ENCODE measurements at places on chromosomes 3 and 15.

- peak; percentile 65 for DNase-seq
These were observed 232.0 kb upstream of the STT3B start for GRCh38 chr3:31300456-31301443.

- no peak for DNase-seq
These were observed 55.5 kb upstream of the FSTL1 start for GRCh38 chr3:120506076-120506827.

DNA sequence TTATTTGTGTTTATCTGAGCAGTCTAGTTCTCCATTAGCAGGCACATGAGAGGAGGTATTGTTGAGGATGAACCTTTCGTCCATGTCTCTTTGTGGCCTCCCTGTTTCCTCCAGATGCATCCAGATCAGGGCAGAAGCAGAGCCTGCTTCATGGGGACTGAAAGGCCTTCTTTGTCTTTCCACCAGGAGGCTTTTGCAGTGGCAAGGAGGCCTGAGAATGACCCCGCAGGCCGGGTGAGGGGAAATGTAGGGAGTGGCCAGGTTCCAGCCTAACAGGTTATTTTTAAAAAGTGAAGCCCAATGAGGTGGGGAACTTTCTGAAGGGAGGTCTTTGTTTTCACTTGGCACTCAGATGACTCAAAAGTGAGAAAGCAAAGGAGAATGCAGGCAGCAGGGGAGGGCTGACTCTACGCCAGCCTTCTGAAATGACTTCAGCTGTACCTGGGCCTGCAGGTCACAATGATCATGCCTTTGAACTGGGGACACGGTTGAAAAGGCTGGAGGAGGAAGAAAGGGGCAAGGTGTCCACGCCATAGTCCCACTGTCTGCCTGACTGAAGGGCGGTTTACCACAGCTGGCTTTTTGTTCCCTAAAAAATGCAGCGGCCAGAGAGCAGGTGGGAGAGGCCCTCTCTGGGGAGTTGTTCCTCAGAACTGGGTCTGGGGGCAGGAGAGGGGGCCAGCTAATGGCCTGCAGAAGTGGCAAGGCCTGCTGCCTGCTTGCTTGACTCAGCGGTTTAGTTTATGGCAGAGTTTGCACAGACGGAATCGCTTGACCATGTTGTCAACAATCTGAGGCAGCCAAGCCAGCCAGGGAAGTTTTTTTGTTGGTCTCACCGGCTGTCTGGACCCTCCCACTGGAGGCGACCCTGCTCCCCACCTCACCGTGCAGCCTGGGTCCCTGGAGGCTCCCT is 28.7 kb downstream of the CMTM7 start:
- DNase-seq = no peak

- no peak for DNase-seq
These were observed 19.9 kb upstream of the IL20RB start for GRCh38 chr3:136937851-136938250.

- no peak for DNase-seq
These were observed 29.6 kb downstream of the TMEM39A start for GRCh38 chr3:119433613-119434325.

DNA sequence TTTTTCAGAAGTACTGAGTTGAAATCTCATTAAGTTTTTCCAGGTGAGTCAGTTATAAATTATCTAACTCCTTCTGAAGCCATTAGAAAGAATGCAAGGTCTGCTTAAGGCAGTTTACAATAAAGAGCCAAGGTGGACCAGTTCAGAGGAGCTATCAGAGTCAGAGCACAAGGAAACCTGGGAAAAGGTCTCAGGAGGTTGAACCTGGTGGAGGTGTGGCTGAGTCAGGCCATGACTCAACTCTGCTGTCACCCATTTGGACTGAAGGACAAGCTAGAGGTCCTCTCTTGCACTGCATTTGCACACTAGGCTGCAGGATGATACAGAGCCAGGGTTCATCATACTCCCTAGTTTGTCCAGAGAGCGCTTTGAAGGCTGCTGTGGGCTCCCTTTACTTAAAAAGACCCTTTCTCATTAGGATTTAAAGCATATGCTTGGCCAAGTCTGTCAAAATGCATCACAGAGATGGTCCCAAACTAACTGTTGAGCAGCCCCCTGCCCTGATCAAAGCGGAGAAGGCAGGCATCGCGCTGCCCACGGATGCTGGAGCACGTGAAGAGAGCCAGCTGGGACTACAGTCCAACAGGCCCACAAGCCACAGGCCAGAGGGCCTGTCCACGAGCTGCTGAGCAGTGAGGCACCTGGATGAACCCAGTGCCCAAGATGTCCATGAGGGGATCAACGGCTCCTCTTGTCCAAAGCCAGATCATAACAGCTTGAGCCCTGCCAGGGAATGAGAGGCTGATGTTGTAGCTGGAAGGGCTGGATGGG is 26.0 kb upstream of the MRPS22 start:
- no peak for DNase-seq

GRCh38 chr15:90106522-90107117 is 4.4 kb upstream of the IDH2 start:
- no peak for DNase-seq

GRCh38 chr15:92521624-92522008 is 127.9 kb downstream of the ST8SIA2 start:
- DNase-seq = peak; percentile 69

GRCh38 chr3:39090922-39091321 is 16.5 kb downstream of the GORASP1 start:
- no peak for DNase-seq

DNA sequence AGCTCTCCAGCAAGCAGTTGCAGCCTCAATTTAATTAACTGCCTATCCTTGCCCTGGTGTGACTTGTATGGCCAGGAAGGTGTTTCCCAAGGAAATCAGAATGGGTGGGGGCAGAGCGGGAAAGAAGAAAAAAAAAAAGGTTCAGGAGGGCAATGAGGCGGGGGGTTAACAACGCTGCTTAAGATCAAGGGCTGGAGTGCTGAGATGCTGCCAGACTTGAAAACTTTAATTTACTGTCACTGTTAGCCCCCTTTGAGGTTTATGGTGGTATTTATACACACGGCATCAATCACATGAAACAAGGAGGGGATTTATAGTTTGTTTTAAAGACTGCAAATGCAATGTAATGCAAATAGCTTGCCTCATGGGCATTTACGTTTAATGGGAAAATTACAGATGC is 319.4 kb upstream of the NR2F2 start:
- DNase-seq = no peak

GRCh38 chr3:168782193-168782592 is 686.5 kb upstream of the GOLIM4 start:
- no peak for DNase-seq

GRCh38 chr3:167991213-167991612 is 104.5 kb downstream of the GOLIM4 start:
- DNase-seq = no peak

DNA sequence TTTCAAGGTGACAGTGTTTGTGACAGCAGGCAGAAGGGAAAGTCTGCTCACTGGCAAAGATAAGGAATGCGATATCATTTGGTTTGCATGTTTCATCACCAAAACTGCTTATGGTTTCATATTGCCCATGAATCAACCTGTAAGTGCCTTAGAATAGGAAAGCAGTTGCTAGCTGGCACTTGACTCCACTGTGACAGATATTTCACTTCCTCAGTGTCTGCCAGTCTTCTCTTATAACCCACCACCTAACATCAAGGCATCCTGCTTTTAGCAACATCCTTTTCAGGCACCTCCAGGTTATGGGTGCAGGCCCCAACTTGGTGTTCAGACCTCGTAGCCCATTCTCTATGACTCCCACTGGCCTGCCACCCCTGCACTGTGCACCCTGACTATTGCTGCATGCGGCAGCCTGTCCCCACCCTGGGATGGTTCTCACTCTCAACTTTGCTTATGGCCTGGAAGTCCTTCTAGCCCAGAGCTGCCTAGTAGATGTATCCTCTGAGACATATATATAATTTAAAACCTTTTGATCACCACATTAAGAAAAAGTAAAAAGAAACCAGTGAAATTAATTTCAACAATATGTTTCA is 154.4 kb upstream of the RARB start:
- no peak for DNase-seq

GRCh38 chr15:99604865-99605264 is 39.1 kb downstream of the MEF2A start:
- no peak for DNase-seq

DNA sequence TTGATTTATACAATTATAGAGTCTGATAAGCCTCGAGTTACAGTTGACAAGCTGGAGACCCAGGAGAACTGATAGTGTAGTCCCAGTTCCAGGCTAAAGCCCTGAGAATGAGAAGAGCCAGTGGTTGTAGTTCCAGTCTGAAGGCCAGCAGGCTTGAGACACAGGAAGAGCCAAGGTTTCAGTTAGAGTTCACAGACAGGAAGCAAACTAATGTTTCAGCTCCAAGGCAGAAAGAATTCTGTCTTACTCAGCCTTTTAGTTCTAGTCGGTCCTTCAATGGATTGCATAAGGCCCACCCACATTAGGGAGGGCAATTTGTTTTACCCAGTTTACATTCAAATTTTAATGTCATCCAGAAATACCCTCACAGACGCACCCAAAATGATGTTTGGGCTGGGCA is 102.7 kb downstream of the CDIN1 start:
- no peak for DNase-seq

DNA sequence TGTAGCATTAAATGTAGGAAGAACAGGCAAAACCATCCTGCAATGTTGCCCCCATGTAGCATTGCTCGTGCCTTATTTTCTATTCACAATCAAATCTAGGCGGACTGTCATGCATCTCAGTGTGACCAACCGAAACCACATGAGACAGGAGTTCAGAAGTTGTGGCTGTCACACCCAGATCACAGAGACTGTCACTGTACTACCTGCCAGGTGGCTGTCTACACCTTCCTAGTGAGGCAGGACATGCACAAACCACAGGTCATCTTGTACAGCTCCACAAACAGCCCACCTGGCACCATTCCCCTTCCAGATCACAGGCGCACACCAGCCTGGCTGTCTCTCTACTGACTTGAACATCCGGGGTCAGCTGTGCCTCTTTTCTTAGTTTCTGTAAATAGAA is 392.8 kb downstream of the OCA2 start:
- no peak for DNase-seq

DNA sequence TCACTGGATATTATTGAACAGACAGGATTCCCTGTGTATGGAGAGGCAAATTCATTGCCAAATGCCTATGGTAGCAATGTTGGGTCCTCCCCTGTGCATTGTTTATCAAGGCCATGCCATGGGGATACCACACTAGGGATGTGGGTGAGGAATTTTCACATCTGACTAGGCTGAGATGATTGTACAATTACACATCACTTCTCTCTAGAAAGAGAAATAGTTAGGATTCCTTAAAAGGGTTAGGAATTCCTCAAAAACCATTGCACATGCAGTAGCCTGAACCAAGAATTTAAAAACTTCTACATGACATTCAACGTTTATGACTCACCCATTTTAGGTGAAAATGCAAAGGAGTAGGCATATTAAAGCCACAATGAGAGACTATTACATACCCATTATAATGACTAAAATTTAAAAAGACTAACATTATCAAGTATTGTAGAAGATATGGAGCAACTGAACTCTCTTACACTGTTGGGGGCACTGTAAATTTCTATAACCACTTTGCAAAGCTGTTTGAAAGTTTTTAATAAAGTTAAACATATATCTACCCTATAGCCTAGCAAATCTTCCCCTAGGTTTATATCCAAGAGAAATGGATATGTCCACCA is 175.9 kb downstream of the THRB start:
- no peak for DNase-seq

GRCh38 chr3:51642462-51642861 is 28.6 kb upstream of the TEX264 start:
- no peak for DNase-seq

DNA sequence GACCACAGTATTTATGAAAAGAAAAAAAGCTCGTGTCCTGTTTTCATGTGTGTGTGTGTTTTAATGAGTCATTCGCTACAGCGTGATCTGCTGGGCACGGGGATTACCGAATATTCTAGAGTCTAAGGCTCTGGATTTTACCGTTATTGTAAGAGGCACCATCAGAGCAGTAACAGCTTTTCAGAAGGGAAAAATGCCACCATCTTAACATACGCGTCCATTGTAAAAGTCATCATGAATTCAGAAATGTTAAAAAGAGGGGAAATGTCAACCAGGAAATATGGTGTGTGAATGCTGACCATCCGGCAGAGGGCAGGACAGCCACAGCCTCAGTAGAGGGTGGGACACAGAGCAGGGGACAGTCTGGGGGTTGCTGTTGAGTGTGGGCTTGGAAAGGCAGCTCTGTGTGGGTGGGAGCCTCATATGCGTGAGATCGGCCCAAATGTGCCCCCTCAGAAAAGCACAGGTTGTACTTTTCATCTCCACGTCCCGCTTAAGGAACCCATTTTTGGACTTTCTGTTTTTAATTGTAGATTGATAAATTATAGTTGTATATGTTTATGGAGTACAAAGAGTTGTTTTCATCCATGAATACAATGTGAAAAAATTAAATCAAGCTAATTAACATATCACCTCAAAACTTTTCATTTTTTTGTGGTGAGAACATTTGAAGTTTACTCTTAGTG is 69.6 kb downstream of the ASB7 start:
- no peak for DNase-seq

DNA sequence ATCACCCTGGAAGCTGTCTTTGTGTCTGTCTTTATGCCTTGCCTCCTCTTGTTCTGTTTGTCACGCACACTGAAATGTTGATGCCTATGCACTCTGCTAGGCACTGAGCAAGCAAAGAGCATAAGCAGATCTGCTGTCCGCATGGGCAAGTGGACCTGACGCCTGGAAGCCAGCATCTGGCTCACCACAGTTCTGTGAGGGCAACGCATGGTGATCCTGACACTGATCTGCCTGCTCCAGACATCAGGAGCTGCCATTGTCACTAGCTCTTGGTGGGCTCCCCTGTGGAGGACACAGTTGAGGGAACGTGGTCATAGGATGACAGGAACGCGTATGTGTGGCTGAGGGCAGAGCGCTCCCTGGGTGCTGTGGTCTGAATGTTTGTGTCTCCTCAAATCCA is 234.6 kb downstream of the ADAMTS17 start:
- no peak for DNase-seq

DNA sequence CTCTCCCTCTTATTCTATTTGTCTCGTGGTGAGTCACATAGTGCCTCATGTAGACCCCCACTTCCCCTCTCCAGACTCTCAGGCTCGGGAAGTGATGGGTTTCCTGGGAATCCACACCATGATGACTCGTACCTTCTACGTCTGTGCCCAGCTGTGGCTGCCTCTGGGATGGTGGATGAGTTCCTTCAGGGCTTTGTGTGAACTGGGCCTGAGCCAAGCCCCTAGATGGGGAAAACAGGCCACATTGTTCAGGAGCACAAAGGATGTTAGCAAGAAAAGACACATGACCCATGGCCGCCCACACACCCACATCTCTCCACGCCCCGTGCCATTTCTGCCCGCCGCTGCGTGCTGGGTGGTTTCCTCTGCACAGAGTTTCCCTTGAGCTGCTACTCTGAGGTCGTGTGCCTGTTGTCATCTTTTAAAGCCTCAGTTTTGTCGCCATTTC is 10.5 kb downstream of the ISG20 start:
- DNase-seq = no peak

DNA sequence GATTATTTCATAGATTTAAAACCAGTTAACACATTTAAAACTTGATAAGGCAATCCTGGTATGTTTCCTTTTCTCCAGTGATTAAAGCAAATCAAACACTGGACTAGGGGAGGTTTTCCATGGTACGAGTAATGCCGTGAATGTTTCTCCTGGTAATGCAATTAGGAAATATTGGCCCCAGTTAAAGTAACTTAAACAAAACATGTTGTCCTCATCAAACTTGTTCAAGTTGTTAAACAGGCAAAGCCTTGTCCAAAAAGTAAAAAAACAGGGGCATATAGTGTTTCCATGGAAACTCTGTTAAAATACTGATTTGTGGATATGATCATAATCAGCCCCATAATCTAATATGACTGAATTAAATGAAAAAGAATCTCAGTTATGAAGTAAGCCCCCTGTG is 13.1 kb upstream of the LRTM1 start:
- DNase-seq = no peak
